ENCODE measurements at places on chromosomes 7 and 10.

GRCh38 chr10:124236816-124237215, 143.4 kb upstream of the CHST15 start:
- DNase-seq = no peak

- DNase-seq = no peak
Observed at GRCh38 chr10:44935966-44936295, 23.7 kb upstream of the RASSF4 start.

- no peak for DNase-seq
Observed at GRCh38 chr10:84405662-84406061, 77.3 kb downstream of the CCSER2 start.

DNA sequence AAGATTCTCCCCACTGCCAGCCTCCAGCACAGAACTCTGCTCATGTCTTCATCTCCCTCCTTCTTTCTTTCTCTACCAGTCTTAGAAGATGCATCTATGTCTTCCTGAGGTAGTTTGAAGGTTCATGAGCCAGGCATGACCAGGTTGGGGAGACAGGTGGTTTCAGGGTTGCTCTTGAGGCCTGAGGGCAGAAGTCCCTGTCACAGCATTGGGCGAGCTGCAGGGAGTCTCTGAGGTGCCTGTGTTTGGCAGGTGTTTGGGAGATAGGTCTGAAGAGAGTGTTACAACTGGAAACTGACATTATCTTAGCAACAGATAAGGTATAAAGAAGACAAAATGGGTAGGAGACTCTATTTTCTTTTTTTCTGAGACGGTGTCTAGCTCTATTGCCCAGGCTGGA, 18.7 kb downstream of the PRSS2 start:
- no peak for DNase-seq

- no peak for DNase-seq
Observed at GRCh38 chr10:123642697-123643096, 23.5 kb upstream of the GPR26 start.

- DNase-seq = no peak
Observed at GRCh38 chr10:102267748-102268147, 22.4 kb downstream of the GBF1 start.

GRCh38 chr10:11581213-11581612, 30.2 kb downstream of the USP6NL start:
- no peak for DNase-seq

DNA sequence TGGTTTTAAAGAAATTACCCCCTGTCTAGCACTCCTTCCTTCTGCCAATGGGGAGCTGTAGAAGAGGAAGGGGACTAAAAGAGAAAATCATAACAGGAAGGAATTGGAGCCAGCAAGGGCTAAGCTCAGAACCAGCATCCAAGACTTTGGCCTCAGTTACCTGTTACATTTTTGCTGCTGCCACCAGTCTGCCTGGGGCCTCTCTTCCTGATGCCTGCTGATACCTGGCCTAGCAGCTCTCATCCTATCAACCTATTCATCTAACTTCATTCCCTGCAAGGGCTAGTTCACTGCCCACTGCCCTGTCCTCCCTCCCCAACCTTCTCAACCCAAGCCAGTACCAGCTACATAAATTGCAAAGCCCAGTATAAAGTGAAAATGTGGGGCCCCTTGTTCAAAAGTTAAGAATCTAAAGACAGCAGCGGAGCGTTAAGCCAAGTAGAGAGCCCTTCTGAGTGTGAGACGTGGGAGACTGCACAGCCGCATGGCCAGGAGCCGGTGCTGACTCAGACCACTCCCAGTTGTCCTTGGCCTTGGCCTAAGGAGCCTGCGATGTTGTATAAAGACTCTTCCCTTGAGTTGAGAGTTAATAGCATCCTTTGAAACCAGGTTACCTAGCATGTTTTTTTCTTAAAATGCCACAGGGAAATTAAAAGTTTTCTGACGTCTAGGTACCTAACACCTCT, 13.2 kb upstream of the AOC1 start:
- DNase-seq = no peak

- DNase-seq = no peak
Observed at GRCh38 chr10:61321041-61321857, 131.9 kb downstream of the TMEM26 start.

- DNase-seq = no peak
Observed at GRCh38 chr7:27689150-27689549, 26.5 kb upstream of the HIBADH start.

GRCh38 chr10:56880606-56881005, 519.5 kb upstream of the ZWINT start:
- DNase-seq = no peak

DNA sequence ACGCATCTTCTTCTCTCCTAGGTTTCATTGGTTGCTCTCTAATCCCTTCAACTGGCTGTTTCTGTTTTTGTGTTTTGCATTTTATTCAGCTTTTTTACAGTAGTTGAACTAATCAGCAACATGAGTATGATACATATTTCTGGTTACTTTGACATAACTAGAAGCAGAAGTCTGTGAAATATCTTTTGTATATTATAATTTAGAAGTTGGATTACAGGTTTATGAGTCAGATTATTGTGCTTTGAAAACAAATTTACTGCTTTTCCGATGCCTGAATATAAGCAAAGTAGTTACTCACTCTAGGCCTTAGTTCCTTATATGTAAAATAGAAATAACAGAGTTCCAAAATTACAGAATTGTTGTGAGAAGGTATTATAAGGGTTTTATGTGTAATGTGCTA, 96.2 kb upstream of the MEOX2 start:
- DNase-seq = no peak

Data from neuronal stem cell (in vitro differentiated cells).